ENCODE measurements at places on chromosomes 3 and 15. TPM values are rescaled to one million over a fixed set of nuclear protein-coding genes. Genes with fewer than 3 reads are reported as not detected.

SI gene
- total RNA-seq: not detected

LDHAL6B gene
- not detected for total RNA-seq

GRCh38 chr3:147890114-147890513 is 480.9 kb downstream of the ZIC1 start:
- no peak for DNase-seq

DNA sequence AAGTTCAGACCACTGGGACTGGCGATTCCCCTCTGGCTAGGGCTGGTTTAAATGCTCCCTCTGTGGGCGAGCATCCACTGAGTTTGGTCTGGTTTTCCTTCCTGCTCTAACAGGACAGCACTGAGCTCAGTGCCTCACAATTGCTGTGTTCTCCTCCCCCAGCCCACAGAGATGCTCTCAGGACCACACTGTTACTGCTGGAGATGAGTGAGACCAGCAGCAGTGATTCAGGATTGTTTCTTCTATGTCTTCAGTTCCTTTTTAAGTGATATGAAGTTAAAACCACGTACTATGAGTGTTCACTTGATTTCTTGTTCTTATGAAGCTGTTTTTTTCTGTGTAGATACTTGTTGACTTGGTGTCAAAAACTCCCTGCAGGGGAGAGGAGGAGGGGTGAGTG is 180.4 kb upstream of the COL8A1 start:
- DNase-seq: no peak

DNAH12 gene
- total RNA-seq: not detected

- DNase-seq: no peak
Observed at GRCh38 chr3:49497606-49498005, 27.5 kb downstream of the DAG1 start.

DNA sequence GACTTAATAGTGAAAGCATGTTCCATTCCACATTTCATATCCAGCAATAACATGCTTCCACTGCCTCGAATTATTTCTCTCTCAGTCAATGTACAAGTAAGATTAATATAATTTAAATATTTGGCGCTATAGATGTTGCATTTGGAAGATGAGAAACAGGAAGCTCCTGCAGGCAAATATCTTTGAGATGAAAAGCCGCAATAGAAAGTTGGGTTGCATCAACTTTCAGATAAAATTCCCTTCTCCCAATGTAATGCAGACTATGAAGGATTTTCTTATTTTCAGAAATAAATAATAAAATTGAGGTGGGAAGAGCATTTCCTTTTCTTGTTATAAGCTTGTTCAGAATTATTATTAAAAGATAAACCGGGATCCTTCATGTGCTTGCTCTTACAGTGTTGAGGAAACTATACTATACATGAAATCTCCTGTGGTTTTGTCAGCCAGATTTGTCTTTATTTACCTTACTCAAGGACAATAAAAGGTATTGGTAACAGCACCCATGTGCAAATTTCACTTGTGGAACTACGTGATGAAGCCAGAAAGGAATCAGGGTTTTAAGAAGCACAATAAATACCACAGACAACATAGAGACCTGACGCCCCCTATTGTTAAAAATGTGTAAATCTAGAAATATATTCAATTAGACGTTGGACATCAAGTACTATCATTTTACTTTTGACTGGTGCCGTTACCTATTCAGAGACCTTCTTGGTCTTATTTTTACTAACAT is 307.0 kb downstream of the ARPP21 start:
- DNase-seq: no peak

LRRIQ4 gene
- 0.10 TPM for total RNA-seq

GRCh38 chr3:169362301-169362700 is 301.2 kb downstream of the MECOM start:
- no peak for DNase-seq

- DNase-seq: no peak
Observed at GRCh38 chr3:74839566-74839965, 225.1 kb upstream of the CNTN3 start.

DNA sequence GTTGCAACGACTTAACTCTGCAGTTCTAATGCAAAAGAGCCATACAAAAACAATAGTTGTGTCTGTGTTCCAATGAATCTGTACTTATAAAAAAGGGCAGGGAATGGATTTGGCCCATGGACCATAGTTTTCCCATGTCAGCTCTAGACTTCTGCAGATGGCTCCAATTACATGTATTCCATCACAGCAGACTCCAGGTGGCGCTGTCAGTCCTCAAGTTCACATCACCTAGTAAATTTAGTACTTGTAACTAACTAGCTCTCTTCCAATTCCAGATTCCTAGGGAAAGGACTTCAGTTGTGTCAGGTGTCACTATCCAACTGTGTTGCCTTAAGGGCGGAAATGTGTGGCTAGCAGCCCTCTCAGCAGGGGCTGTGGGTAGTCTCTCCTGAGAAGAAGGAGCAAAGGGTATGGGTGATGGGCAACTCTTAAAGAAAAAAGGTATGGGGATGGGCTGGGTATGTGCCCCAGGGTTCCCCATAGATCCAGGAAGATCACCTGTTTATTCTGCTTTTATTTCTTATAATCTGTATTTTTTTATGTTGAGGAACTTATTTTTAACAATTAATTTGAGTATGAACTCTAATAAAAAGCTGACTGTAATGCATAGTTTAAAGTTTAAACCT is 36.2 kb downstream of the BBS4 start:
- DNase-seq: peak; percentile 44

DNA sequence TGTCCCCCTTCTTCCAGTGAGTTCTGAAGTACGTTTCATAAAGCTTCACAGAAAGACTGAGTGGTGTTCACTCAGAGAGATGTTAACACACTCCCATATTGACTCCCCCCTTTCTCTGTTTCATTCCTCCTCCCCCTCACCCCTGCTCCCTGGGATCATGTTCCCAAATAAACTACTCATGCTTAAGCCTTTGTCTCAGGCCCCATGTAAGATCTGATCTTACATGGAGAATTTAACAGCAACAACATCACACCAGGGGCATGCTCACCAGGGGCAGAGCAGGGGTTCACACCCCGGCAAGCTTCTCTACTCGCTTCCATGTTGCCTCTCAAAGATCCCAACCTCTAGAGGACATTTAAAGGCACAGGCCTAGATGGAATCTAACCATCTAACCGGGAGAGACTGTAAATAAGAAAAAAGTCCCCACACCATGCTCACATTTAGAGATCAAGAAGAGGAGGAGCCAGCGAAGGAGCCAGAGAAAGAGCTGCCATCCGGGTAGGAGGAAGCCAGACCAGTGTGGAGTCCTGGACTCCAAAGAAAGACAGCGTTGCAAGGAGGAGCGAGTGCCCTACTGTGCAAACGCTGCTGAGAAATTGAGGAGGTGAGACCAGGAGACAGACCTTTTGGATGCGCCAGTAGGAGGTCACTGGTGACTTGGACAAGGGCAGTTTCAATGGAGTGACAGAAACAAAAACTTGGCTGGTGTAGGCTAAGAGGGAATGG is 21.4 kb upstream of the SRP14 start:
- no peak for DNase-seq

REC114 gene
- total RNA-seq: not detected

- DNase-seq: no peak
Observed at GRCh38 chr3:46709157-46709654, 8.0 kb downstream of the TMIE start.

APOD gene
- total RNA-seq: 3.4 TPM

DNA sequence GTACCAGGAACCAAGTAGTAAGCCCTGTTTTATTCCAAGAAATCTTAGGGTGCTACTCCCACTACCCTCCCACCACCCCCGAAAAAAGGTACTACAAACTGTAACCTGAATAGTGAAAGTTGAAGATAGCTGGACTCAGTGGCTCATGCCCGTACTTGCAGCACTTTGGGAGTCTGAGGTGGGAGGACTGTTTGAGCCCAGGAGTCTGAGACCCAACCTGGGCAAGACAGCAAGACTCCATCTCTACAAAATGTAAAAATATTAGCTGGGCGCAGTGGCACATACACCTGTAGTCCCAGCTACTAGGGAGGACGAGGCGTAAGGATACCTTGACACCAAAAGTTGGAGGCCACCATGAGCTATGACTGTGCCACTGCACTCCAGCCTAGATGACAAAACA is 7.9 kb downstream of the RHOA start:
- no peak for DNase-seq

SCN5A gene
- not detected for total RNA-seq

RAB6B gene
- 0.65 TPM for total RNA-seq

MUC4 gene
- total RNA-seq: 2.4 TPM

DNA sequence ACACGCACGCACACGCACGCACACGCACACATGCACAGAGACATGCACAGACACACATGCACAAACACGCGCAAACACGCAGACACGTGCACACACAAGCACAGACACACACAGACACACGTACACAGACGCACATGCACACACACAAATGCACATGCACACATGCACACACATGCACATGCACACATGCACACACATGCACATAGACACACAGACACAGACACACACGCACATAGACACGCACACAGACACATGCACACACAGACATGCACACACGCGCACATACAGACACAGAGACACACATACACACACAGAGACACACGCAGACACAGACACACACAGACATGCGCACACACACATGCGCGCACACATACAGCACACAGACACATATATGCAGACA is 26.4 kb upstream of the PIGZ start:
- no peak for DNase-seq

GRCh38 chr15:72116731-72117485 is 1.0 kb downstream of the MYO9A start:
- DNase-seq: peak; percentile 17

- DNase-seq: no peak
Observed at GRCh38 chr3:58520403-58521335, 16.3 kb downstream of the ACOX2 start.

SLC6A1 gene
- total RNA-seq: not detected

GRCh38 chr3:2392981-2393380 is 294.3 kb downstream of the CNTN4 start:
- DNase-seq: no peak

GRCh38 chr15:63403254-63403945 is 21.8 kb upstream of the CA12 start:
- DNase-seq: no peak

GRCh38 chr3:11310258-11310657 is 38.1 kb downstream of the ATG7 start:
- no peak for DNase-seq

- DNase-seq: no peak
Observed at GRCh38 chr3:52090131-52090932, 34.0 kb upstream of the DUSP7 start.

FMN1 gene
- not detected for total RNA-seq

GRCh38 chr3:26291840-26292239 is 330.7 kb upstream of the LRRC3B start:
- DNase-seq: no peak

DNA sequence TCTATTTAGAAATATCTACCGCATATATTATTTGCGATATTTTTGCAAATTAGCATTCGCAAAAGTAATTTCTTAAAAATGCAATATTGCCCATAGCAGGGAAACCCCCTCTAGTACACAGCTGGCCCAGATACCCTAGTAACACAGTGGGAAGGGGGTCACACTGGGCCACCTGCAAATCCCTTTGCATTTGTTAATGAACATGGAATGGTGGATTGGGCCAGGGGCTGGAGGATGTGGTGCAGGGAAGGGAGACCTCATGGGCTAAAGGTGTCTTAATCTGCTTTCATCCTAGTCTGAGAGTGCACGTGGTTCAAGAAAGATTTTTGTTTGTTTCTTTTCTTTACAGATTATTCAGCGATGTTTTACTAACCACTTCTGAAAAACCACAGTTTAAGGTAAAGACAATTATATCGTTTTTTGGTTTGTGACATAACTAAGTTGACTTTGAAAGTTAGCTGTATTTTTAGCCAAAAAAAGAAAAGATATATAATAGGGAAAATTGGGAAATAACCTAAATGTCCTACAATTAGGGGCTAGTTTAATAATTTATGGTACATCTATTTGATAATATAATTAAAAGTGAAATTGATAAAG is 30.0 kb downstream of the PDHB start:
- no peak for DNase-seq

GRCh38 chr15:49817100-49817499 is 196.3 kb downstream of the DTWD1 start:
- no peak for DNase-seq

- DNase-seq: no peak
Observed at GRCh38 chr15:34213690-34214089, 3.8 kb upstream of the KATNBL1 start.

DNA sequence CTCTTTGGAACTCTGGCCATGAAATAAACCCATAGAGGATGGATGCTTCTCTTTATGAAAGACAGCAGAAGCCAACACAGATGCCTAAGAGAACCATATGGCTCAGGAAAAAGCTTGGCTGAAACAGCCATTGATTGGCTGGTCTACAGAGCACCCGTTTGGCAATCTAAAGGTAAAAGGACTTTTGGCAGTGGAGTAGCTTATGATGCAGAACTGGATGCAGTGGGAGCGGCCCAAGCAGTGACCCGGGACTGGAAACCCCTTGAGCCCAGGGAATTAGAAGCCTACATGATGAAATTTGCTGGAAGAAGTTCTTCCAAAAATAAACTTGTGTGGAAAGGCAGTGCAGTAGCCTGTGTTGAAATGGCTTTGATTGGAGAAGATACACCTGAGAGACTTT is 360.2 kb downstream of the NR2F2 start:
- DNase-seq: no peak

CAPN3 gene
- total RNA-seq: 1.6 TPM
